Memory B cell (primary cell): ENCODE measurements at places on chromosomes 3 and 15.

DNA sequence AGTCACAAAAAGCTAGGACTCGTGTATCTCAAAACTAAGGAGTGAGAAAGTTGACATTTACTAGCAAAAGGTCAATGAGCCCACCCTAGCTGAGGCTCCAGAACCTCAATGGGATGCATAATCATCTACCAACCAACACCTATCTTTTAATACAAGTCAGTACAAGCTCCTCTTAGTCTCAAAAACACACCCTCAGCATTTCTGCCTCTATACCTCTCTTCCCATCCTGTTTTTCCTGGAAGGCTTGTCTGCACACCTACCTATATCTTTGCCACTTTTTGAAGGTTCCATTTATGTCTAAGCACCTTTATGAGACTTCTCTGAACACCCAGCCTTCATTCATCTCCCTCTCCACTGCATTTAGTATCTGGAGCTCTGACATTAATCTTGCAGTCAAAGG lies 10.0 kb downstream of the WWTR1 start:
- no peak for DNase-seq

- DNase-seq = no peak
Observed at GRCh38 chr3:113546414-113546893, 14.1 kb downstream of the SIDT1 start.

GRCh38 chr3:143865302-143865701 lies 17.0 kb upstream of the SLC9A9 start:
- no peak for DNase-seq

DNA sequence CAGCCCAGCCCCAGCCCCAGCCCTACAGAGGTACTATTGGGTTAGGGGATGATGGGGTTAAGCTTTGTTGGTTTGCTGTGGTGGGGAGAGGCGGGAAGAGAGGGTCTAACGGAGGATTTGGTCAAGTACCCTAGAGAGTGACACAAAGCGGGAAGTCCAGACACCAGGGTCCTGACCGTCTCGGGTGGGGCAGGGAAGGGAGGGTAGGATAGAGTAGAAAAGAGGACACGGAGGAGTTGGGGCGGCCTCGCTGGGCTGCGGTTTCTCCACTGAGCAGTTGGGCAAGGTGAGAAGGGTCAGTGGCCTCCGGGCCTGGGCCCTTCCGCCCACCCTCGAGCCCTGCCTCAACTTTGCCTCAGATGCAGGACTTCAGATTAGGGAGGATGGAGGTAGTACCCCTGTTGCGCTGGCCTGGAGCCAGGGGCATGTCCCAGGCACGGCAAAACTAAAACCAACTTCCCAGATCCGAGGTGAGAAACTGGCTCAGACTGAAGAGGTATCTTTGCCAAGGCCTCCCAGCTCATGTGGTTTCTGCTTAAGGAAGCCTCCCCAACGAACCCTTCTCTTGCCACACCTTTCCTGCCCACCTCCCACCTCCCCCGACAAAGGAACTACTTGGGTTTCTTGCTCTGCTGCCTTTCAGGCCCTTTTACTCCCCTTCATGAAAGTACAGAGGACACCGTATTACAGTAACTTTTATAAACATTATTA lies 551 bp downstream of the PML start:
- no peak for DNase-seq

GRCh38 chr3:77222701-77223100 lies 182.8 kb downstream of the ROBO2 start:
- DNase-seq = no peak

DNA sequence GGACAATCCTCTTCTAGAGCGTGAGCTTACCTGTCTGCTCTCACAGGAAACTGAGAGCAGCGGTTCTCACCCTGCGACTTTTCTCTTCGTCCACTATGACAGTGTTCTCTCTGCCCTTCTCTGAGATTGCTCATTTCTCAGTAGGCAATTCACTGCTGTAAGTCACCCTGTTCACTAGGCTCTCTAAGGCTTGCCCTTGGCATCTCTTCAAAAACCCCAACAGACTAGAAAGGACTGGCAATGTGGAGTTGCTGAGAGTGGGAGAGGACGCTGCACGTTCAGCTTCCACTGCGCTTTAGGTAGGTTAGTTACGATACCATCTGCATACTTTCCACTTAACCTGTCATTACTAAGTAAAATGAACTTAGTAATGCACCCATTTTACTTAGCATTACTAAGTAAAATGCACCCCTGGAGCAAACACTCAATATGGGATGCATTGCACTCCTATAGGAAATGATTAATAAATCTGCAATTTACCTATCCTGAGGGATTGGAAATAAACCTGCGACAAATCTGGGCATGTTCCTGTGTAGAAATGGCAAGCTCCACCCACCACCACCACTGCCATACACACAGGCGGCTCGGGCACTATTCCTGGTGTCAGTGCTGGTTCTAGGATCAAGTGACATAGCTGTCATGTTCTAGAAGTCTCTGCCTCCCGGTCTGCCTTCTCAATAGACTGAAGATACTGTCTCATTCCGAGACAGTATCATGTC lies 21.4 kb downstream of the XPC start:
- DNase-seq = no peak

DNA sequence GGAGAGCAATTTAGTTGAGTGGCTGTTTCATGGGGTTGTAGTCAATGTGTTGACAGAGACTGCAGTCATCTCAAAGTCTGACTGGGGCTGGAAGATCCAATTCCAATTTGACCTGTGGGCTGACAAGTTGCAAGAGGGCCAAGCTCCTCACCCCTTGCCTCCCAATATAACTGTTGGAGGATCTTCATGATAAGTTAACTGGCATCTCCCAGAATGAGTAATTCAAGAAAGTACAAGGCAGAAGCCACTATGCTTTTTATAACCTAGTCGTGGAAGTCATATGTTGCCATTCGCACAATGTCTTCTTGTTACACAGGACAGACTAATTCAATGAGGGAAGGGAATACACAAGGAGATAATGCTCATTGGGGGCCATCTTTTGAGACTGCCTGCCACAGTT lies 29.1 kb downstream of the GPR15 start:
- no peak for DNase-seq

- DNase-seq = no peak
Observed at GRCh38 chr3:23072693-23073092, 130.4 kb upstream of the UBE2E2 start.

DNA sequence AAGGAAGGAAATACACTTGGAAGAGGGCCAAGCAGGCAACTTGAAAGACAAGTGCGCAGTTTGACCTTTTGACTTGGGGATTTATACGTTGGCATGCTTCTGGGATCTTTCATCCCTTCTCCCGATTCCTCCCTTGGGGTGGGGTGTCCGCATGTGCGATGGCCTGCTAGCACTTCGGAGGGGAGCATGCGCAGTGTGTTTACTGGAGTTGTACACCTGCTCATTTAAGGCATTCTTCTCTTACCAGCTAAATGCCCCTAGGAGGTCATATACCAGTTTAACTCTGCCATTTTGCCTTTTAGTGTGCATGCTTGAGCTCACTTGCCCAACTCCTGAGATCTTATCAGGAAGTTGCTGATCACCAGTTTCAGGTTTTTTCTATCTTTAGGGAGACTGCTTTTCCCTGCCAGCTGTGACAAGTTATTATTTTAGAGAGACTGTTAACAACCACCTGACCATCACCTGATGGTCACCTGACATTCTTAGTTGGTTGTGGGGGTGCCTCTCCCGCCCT lies 63.5 kb downstream of the BFSP2 start:
- no peak for DNase-seq
